ENCODE measurements at places on chromosomes 5 and 9.

DNA sequence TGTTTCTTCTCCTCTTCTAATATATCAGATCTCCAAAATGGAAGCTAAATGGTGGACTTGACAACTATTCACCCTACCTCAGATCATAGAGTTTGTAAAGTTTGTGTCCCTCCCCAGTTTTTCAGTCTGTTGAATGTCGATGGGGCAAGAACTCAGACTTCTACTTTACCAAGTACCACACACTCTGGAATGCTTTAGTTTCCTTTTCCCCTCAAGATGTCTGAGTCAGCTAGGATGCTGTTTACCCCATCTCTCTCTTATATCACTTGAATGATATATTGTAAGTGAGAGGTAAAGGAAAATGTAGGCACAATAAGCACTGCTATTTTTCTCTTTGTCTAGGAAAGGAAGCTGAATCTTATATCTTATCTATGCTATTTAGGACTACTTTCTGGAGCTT is 25.9 kb upstream of the TAL2 start:
- DNase-seq: no peak

GRCh38 chr9:112631313-112632070 is 86.4 kb downstream of the INIP start:
- no peak for DNase-seq

GRCh38 chr9:129068990-129069861 is 11.7 kb upstream of the DOLPP1 start:
- DNase-seq: no peak

DNA sequence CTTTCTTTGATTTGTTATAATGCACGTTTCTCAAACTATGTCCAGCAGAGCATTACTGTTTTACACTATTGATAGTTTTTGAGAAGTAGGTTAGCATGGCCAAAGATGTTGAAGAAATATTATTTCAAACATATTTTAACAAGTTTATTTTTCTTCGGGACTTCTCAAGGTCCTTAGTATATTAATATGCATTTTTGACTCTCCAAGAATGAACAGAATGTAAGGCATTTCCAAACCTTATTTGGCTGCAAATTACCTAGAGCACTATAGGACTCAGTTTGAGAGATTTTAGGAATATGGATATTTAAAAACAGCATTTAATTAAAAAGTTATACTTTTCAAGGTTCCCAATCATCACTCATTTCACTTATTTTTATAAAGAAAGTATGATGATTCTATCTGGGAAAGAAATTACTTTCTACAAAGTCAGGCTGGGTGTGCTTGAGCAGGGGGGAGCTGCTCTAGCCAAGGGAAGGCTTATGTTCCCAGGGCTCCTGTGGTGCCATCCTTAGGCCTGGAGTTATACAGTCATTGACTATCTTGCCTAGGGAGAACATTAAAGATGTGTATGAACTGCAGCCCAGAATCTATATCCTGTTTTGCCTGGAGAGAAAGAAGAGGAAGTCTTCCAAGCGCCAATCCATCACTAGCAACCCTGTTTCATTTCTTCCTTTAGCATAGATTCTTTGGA is 27.6 kb upstream of the NREP start:
- DNase-seq: no peak
